ENCODE measurements at places on chromosomes 4 and X.

DNA sequence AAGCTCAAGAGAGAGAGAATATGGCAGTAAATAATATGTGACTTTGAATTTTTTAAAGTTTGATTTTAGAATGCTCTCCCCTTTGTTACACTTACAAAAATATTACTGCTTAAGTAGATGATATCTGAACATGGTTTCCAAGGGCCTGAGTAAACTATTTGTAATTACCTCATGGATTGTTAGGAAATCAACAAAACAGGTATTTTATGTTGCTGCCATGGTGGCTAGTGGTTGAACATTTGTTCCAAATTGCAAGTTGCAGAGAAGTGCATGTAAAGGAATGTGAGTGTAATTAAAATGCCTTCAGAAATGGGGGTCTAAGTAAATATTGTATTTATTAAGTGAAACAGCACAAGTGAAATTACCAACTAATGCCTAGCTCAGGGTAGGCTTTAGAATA lies 27.6 kb downstream of the SEPTIN11 start:
- no peak for DNase-seq

- no peak for DNase-seq
Observed at GRCh38 chrX:11724122-11725017, 33.7 kb upstream of the MSL3 start.

- DNase-seq = no peak
Observed at GRCh38 chrX:9847071-9847470, 60.8 kb downstream of the SHROOM2 start.

DNA sequence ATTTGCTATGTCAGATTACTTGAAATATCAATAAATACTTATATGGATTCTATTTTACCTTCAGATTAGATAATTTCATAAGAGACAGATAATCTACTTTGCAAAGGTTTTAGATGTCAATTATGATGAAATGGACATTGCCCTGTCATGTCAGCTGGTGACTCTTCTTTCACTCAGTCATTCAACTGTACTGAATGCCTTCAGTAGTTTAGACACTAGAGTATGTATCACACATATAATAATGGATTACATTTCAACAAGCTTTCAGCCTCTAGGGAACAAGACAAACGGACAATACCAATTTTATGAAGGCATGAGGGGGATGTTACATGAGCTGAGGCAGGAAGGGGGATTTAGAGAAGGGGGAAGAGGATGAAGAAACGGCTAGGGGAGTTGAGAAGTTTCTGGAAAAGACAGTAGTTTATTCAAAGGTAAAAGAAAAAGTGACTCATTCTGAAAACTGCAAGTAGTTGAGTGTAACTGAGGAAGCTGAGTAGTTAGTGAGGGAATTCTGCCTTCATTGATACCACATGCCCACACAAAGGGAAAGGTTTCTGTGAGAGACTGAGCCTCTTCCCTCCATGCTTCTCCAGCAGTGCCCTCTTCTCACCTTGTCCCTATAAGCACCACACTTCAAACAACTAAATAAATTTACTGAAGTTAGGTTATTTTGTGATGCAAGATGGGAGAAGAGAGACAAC lies 25.7 kb downstream of the SLC9B2 start:
- no peak for DNase-seq

All from H1 (cell line).